ENCODE measurements at places on chromosomes 16 and 17.

DNA sequence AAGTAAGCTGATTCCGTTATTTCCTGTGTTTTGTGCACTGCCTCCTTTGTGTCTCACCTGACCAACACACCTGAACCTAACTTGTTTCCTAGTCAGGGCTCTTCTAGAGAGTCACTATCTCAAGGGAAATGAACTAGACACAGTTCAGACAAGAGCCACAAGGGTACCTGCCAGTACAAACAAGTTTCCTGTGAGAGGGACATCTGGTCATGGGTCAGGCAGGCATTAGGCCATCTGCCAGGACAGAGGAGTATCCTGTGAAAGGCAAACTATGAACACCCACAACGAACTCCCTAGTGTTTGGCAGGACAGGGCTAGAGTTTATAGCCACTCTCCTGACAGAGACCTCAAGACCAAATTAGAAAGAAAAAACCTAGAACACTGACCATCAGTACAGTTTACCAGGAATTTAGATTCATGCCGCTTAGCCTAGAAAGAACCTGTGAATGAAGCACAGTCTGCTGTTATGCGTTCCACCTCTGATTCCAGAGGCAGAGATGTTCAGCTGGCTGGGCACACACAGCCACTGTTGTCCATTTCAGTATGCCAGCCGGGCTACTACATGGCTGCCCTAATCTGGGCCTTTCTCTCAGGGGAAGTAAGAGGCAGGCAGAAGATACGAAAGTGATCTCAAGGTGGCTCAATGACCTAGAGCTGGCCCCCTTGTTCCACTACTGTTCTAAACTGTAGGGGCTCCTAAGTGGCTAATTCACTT, 20.7 kb upstream of the GLG1 start:
- no peak for DNase-seq

GRCh38 chr17:76981545-76982295, 113.5 kb downstream of the MGAT5B start:
- no peak for DNase-seq

- DNase-seq, result no peak
These were observed 28.5 kb upstream of the MEAK7 start for GRCh38 chr16:84532855-84533486.

- DNase-seq, result no peak
These were observed 21.2 kb downstream of the SOCS3 start for GRCh38 chr17:78338486-78339259.

DNA sequence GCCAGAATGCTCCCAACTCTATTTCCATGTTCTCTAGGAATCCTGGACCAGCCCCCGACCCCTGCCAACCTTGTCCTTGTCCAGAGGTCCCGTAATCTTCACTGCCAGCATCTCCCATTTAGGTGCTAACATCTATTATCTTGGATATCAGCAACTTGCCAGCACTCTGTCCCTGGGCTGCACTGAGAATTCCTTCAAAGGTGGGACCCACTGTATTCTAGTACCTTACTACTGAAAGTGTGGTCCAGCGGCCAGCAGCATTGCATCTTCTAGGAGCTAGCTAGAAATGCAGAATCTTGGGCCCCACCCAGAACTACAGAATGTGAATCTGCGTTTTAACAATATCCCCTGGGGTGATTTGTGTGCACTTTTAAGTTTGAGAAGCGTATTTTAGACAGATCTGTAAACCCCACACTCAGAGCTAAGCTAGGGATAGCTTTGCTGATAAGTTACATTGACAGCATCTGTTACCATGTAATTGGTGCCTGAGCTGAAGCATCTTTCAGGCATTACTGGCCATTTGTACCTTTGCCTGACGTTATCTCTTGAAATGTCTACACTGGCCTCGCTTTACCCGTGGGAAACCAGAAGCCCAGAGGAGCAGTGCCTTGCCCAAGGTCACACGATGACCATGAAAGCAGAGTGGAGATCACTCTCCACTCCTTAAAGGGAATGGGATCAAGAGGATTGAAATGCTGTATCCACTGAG, 8.3 kb downstream of the ABAT start:
- DNase-seq, result no peak
